ENCODE measurements at places on chromosomes 3 and 15. TPM values are rescaled to one million over a fixed set of nuclear protein-coding genes. Genes with fewer than 3 reads are reported as not detected.

- no peak for DNase-seq
Measured at GRCh38 chr3:72373139-72373538, 475.1 kb downstream of the SHQ1 start.

DNA sequence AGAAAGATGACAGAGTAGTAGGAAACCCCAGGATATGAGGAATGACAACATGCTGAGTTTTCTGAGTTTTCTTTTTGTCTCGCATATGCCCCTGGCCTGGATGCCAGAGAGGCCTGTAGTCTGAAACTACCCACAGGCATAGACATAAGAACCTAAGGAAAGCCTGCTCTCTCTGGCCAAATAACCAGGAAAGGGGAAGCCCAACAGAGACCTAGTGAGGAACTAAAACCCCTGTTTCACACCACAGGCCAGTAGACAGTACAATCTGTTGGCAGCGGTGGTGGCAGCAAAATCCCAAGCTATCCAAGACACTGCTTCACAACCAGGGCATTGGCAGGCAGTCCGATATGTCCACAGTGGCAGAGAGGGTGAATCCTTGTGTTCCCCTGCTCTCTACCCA, 55.0 kb upstream of the DCP1A start:
- no peak for DNase-seq

The FAH gene
- total RNA-seq: 1.6 TPM

The TMEM42 gene
- 6.9 TPM for total RNA-seq

- DNase-seq: no peak
Measured at GRCh38 chr3:150393745-150394144, 14.4 kb upstream of the TSC22D2 start.

GRCh38 chr3:32226875-32227500, 11.5 kb upstream of the CMTM8 start:
- no peak for DNase-seq

DNA sequence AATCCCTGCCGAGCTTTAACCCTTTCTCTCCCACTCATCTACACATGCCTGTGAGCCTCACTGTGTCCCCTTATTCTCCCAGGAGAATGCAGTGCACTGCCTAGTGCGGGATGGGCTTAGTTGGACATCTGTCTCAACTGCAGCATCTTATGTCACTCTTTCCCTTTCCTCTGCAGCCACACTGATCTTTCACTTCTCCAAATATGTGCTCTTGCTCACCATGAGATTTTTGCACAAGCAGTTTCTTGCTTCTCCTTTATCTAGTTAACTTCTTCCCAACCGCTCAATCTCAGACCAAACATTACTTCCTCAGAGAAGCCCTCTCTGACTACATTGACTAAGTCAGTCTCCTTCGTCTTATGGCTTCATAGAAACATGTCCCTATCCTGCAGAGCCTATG, 292.3 kb downstream of the KBTBD8 start:
- no peak for DNase-seq

The TNFAIP8L3 gene
- total RNA-seq: 1.9 TPM

DNA sequence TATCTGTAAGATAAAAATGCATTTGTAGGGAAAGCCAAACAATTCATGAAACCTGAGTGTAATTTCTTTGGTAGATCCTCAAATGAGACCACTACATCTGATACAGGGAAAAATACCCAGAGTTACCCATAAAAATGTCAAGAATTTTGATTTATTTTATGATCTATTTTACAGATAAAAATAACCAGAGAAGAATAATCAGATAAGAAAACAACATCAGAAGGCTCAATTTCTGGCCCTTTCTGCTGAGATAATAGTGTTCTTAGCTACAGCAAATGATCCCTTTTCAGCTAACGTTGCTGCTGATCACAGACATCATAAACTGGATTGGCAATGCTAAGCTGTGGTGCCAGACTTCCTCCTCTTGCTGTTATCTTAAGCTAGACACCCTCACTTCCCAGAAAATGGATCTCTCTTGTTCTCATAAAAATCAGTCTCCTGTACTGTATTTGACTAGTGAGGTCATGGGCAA, 21.3 kb upstream of the TMEM108 start:
- DNase-seq: no peak

The TUBGCP4 gene
- 21.4 TPM for total RNA-seq

GRCh38 chr3:10553591-10554235, 48.3 kb upstream of the ATP2B2 start:
- no peak for DNase-seq

DNA sequence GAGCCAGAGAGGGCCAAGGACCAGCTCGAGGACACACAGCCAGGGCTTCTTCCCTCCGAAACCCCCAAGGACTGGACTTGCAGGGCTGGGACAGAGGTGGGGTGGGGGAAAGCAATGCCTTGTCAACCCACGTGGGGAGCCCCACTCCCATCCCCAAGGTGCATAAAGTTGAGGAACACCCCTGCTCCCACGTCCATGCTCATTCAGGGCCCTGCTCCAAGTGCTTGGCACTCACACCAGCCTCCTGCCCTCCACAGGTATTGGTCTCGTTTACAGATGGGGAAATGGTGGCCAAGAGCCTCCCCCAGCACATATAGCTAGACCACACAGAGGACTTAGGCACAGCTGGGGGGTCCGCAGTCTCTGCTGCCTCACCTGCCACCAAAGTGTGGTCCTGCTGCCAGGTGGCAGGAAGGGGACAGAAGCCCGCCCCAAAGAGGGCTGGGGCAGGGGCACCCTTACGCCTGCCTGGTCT, 50.5 kb upstream of the CSPG4 start:
- DNase-seq: no peak

DNA sequence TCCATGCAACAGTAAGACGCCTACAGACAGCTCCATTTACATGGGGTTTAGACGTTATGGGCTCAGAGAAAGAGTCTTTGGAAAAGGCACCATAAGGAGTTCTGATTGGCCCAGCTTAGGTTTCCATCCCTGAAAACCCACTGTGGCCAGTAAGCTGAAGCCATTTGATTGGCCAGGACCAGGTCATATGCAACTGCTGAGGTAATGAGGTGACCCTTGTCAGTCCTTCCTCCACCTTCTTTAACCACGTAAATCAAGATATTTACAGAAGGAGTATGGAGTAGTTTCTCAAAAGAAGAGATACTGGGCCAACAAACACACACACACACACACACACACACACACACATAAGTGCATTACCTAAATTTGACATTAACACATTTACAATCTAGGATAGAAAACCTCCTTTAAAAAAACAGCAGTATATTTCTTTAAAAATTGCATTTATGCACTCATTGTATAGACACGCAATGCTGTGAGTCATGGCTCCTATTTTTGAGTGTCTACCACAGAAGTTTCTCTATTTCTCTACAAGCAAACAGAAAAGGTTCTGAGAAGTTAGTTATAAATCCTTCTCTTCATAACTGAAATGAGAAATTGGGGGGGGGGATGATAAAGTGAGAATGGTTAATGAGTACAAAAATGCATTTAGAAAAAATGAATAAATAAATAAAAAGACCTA, 16.3 kb upstream of the MB21D2 start:
- no peak for DNase-seq

DNA sequence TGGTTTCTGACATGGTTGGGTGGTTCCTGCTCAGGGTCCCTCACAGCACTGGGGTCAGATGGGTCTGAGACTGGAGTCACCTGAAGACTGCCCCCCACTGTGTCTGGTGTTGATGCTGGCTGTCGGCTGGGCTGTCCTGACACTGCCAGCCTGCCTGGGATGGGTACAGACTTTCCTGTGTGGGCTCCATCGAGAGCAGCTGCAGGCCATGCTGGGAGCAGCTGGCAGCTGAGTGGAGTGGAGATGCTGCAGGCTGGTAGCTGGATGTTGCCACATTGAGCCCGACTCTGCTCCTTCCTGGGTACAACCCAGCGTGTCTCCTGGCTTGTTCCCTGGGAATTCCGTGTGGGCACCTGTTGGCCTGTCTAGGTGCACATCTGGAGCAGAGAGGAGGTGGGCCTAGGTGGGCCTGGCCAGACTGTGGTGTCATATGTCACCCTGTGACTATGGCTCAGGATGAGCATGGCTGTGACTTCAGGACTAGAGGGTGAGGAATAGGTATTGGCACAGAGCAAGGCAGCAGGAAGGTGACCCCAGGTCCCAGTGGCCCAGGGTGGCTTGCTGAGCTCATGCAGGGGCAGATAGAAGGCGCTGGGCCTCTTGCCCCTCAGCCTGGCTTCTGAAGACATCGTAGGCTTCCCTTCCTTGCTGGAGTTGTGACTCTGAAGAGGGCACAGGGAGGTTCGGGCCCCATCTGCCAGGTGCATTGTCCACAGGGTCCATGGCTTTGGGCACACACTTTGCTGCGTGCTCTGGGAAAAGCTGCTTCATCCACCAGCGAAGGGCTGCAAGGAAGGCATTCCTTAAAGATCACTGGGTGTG, 40.0 kb upstream of the PRR23E start:
- no peak for DNase-seq

GRCh38 chr3:114192136-114192535, 13.3 kb upstream of the DRD3 start:
- no peak for DNase-seq

GRCh38 chr3:197007953-197008352, 21.7 kb downstream of the MELTF start:
- DNase-seq: no peak

DNA sequence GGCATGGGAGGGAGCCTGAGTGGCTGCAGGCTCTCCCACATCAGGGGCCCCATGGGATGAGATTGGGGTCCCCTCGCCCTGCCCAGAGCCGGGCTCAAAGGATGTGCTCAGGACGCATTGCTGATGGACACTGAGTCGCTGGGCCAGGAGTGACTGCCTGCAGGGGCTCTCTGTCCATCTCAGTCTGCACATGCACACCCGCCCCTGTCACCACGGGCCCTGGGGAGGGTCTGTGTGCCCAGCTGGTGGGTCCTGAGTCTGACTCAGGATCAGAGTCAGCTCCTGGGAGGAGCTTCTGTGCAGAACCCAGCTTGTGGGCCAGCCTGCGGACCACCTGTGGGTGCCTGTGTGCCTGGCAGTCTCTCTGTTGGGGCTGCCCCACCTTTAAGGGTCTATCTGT, 18.1 kb downstream of the STAB1 start:
- no peak for DNase-seq

The ILDR1 gene
- not detected for total RNA-seq

GRCh38 chr3:100403362-100404249, 2.3 kb downstream of the LNP1 start:
- DNase-seq: no peak

The C3orf62 gene
- total RNA-seq: 3.9 TPM

DNA sequence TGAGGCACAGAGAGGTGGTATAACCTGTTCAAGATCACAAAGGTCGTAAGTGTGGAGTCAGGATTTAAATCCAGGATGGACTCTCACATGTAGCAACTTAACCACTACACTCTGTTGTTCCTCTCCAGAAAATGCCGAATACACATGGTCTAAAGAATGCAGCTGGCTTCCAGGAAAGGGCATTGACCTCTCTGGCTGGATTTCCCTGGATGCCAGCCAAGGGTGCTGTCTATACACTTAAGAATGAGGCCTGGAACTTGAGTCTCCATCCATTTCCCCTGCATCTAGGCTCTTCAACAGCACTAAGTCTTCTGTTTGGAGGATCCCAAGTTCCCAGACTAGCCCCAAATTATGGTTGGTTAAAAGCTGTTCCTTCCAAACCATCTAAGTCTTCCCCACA, 60.5 kb downstream of the CERS3 start:
- no peak for DNase-seq

- DNase-seq: no peak
Measured at GRCh38 chr3:123444744-123445143, 4.1 kb downstream of the ADCY5 start.

GRCh38 chr15:40937762-40938535, 8.8 kb downstream of the DLL4 start:
- DNase-seq: no peak

The NRG4 gene
- not detected for total RNA-seq

DNA sequence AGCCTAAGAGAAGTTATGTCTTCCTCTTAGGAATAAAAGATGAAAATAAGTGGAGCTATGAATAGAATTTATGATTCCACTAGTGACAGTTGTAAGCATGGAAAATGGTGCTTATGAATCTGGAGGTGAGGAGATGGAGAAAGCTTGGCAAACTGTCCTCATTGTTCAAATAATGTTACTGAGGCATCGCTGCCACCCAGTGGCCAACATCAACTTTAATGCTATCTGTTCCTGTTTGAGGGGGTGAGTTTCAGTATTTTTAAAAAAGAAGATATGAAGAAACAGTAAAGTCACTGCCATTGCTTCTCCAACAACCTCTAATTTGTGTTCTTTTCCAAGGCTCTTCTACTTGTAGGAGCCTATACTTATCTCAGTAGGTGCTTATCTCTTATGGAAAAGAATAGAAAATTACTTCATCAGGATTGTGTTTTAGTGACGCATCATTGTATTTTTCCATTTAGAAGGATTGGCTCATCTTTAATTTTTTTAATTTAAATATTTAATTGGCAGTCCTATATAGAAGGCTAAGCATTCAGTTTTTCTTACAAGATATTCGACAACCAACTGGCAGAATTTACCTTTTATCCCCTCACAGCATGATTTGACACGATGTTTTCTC, 260.4 kb upstream of the P2RY1 start:
- peak; percentile 8 for DNase-seq

DNA sequence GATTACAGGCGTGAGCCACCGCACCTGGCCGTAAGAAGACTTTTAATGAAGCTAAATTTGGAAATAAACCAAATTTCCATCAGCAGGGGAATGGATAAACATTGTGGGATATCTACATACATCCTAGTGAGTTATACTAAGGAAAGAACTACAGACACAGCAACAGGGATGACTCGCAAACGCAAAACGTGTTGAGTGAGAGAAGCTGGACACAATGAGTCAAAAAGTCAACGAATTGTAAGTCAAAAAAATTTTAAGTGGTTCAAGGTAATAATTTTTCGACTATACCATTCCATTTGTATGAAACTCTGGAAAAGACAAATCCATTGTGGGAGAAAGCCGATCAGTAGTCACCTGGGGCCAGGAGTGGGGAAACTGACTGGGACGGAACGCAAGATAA, 19.9 kb downstream of the PLA2G4F start:
- DNase-seq: no peak

GRCh38 chr15:34994925-34995324, 6.8 kb upstream of the ZNF770 start:
- no peak for DNase-seq

GRCh38 chr3:155391104-155391503, 97.6 kb upstream of the STRIT1 start:
- DNase-seq: no peak

GRCh38 chr3:137061186-137061585, 103.4 kb downstream of the IL20RB start:
- DNase-seq: no peak
